ENCODE measurements at places on chromosomes 2 and 18.

DNA sequence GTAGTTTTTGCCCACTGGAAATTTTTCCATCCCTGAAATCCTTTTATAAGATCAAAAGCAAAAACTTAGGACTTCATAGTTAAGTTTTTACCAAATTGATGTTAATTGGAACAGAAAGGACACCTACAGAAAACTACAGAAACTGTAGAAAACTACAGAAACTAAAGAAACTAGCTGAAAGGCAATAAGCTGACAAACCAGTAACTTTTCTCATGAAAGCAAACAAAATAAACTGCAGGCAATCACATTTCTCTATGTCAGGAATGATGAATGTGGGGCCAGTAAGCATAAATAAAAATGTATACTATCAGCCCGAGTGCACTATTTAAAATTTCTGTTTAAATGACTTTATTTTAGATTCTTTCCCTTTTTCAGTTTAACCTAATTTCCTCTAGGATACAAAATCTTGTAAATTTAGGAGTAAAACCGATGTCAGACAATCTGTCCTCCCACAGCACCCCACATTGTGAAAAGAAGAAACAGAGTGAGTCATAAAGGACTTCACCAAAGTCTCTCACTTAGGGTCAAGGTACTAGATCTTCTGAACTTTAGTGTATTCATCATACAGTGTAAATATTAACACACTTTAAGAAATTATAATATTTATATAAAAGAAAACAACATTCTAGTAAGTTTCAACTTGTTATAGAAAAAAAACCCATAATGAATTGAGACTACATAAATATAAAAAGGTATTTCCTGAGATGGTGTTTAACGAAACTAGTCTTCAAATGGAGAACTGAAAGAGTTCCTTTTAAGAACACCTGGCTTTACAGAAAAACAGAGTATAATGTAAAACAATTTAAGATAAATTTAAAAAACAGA is 46.6 kb downstream of the USP40 start:
- DNase-seq, result no peak

GRCh38 chr2:69667805-69668382 is 24.4 kb upstream of the AAK1 start:
- no peak for DNase-seq

DNA sequence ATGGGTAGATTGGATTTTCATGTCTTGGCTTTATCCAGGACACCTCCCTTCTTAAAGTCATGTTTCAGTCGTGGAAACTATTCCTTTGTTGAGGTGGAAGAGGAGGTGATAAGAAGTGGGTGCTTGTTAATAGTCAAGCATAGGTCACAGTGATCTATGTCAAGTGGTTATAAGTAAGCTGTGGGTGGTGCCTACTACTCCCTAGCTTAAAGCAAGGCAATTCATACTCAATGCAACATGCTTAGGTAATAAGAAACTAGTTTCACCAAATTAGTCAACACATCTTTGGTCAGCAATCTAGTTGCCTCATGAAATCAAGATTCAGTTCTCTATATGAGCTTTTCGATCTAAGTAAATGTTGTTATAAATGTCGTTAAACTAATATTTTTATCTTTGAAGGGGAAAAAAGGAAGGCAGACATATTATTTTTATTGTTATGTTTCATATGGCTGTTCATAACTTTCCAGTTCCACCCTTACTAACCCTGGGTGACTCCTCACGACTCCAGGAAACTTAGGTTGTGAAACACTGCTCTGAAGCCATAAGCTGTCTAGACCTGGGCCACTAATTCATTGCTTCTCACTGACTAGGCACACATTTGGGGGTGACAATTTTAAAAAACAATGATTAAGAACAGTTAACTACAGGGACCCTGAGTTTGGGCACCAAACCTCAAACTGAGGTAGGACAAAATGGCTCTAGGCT is 5.8 kb upstream of the ABCB11 start:
- DNase-seq, result no peak

- DNase-seq, result no peak
Observed at GRCh38 chr2:74715880-74716279, 61.8 kb downstream of the SEMA4F start.

DNA sequence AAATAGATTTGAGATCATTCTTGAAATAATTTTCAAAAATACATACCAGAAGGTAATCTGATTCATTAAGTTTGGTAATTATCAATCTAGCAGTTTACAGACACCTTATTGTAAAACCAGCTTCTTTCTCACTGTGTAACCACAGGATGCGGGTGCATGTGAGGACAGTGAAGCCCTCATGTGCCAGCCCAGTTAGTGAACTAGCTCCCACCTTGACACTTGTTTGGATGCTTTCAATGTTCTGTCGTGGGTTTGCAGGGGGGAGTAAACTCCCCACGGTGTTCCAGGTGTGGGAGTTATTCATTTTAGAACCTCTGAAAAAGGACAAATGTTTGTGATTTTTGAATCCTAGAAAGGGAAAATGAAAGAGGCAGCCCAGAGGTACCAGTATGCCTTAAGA is 59.0 kb downstream of the WDSUB1 start:
- DNase-seq, result no peak

DNA sequence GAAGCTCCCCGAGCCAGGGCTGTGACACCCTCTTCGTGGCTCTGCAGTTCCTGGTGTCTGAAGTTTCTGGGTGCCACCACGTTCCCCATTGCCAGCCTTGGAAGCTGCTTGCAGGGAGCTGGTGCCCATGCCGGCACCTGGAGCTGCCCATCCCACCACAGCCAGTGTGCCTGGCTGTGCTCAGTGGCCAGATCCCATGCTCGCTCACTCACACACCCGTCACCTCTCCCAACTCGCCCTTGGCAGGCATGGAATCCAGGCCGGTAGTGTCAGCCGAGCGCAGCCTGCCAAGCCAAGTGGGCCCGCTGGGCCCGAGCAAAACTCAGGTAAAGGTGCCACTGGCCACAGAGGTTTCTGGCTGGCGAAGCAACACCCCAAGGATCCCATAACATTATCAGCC is 370.2 kb downstream of the PTPRM start:
- no peak for DNase-seq

- DNase-seq, result no peak
Observed at GRCh38 chr2:135818937-135819610, 17.9 kb downstream of the LCT start.

GRCh38 chr18:13409026-13409425 is 190.5 kb downstream of the LDLRAD4 start:
- DNase-seq, result no peak

- DNase-seq, result no peak
Observed at GRCh38 chr2:102142829-102143449, 393 bp downstream of the IL1R1 start.

GRCh38 chr18:23784832-23785245 is 95.6 kb downstream of the LAMA3 start:
- DNase-seq, result no peak
